PC-3 (cell line): ENCODE measurements at places on chromosomes 1 and 21. TPM values are rescaled to one million over a fixed set of nuclear protein-coding genes. Genes with fewer than 3 reads are reported as not detected.

The NUP210L gene
- total RNA-seq = 0.04 TPM in 1 of 2 replicates, not detected in the other

DNA sequence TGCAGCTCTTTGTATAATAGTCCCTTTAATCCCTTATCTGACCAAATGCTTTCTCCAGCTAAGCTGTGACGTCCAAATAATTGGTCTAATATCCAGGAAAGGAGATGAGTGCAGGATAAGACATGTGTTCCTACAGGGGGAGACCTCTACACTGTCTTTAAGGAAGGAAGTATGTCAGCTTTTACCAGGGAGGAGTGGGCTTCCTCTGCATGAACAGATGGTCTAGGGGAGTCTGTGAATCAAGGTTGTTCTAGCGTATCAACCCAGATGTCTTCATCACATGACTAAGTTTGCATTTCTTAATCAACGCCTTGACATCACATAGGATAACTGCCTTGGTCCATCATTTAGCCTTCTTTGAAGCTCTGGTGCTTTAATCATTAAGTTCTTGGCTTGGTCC is 528.2 kb downstream of the MRPL39 start:
- no peak for DNase-seq

The MPL gene
- total RNA-seq = 0.35 TPM in 1 of 2 replicates, not detected in the other

DNA sequence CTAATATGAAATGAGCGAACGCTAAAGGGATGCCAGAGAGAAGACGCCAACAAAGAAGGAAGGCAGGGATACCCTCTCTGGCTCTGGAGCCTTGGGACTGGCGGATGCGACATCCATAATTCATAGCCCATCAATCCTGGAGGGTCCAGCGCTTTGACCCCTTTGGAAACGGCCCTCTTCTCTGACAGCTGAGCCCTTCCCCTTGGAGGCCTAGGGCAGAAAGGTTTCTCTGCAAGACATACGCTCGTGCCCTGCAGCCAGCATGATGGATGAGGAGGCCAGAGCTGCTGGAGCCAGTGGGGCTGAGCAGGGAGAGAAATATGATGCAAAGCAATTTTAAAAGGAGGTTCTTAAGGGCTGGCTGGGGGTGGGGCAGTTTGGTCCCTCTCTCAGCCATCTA is 22.2 kb downstream of the OPTC start:
- no peak for DNase-seq

The CFAP126 gene
- total RNA-seq = not detected in 2 replicates

The SYCP1 gene
- total RNA-seq = not detected in 2 replicates

DNA sequence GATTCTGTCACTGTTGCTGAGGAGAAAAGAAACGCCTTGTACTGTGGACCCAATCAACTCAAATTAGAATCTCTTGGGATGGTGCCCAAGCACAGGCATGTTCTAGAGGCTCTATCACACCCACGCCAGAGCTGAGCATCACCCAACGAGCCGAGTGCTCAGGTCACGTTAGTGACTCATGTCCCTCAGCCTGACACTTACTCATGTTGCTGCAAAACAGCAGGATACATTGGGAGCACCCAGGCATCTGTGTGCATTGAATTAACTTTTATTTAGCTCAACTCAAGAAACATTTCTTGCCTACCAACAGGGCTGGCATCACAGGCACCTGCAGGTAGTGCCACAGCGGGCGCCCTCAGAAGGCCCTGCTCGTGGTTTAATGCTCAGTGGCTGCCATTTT is 149.8 kb downstream of the ETS2 start:
- DNase-seq = peak; percentile 37

- DNase-seq = no peak
Measured at GRCh38 chr1:214002060-214002459, 14.3 kb downstream of the PROX1 start.

DNA sequence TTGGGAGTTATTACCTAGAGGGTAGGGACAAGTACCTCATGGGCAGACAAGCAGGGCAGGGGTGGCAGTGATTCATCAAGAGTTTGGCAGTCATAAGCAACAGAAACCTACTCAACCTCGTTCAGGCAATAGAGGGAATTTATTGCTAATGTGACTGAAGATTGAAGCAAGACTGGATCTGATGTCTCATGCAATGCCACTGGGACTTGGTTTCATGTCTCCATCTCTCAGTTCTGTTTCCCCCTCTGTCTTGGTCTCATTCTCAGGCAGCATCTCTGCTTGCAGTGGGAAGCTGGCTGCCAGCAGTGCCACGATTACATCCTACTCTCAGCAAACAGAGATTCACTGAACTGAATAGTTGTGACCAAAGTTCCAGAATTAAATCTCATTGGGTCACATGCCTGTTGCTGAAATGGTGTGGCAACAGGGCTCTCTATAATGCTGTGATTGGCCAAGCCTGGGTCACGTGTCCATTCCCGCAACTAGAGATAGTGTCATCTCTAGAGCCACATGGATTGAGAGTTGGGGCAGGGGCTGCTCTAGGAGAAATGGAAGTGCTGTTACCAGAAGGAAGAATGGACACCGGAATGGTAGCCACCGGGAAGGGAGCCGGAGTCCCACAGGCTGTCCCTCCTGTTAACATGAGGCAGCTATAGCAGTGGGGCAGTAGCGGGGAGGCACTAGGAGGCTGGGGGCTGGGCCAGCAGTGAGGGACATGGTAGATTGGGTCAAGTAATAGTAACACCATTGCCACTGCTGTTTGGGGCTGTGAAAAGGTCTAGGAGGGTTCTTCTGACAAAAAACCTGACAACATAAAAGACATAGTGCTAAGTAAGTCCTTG is 3.9 kb upstream of the CDC42 start:
- peak; percentile 71 for DNase-seq

GRCh38 chr1:154808261-154808908 is 61.7 kb downstream of the KCNN3 start:
- DNase-seq = no peak

- DNase-seq = peak; percentile 31
Measured at GRCh38 chr1:226827458-226827857, 43.0 kb upstream of the PSEN2 start.

DNA sequence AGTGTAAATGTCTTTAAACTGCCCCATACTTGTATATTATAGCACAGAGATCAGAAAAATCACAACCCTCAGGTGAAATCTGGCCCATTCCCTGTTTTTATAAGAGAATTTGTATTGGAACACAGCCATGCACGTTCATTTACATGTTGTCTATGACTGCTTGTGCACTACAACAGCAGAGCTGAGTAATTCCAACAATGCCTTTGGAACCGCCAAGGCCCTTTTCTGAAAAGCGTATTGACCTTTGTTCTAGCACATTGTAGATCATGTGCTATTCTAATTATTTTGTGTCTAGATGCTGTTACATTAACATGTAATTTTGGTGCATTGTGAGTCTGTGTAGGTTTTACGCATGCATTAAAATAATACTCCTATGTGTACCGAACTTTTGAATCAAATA is 339.6 kb downstream of the CHRM3 start:
- DNase-seq = no peak

DNA sequence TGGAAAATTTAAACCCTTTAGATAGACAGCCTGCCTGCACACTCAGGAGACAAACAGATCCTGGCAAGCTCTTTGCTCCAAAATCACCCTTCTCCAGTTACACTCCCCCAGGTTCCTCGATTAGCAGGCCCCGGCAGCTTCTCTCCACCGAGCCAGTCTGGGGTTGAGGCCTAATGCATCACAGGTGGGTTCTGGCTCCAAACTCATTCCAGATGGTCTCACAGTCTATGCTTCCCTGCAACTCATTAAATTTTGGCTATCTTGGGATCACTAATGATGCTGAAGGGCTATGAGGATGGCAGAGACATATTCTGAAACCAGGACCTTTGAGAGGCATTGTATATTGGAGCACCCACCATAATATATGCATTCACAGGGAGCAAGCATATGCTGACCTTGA is 559.8 kb upstream of the USP24 start:
- no peak for DNase-seq

The RNU1-1 gene
- under 0.01 TPM in 2 replicates for total RNA-seq

- no peak for DNase-seq
Measured at GRCh38 chr1:88662723-88663122, 21.4 kb upstream of the PKN2 start.

The HES3 gene
- not detected in 2 replicates for total RNA-seq

- no peak for DNase-seq
Measured at GRCh38 chr1:8097908-8098307, 71.8 kb upstream of the ERRFI1 start.

GRCh38 chr1:143735764-143736461 is 235.9 kb downstream of the FAM72C start:
- DNase-seq = no peak

GRCh38 chr1:36448530-36449056 is 1.7 kb downstream of the OSCP1 start:
- no peak for DNase-seq

- peak; percentile 67 for DNase-seq
Measured at GRCh38 chr1:84940481-84940880, 47.5 kb upstream of the LPAR3 start.

DNA sequence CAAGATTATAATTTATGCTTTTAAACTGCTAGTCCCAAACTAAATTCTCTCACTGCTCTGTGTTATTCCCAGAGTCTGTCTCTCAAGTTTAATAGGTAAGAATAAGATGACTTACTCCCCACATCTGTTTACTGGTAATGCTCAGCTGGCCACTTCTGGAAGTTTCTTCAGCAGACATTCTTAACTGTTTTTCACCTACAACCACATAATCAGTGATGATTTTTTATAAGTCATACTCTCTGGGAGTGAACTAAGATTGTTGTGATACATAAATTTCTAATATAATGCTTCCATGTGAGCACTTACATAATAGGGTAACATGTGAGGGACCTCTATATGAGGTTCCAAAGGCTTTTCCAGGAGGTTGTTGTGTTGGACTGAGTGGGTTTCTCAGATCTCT is 8.7 kb downstream of the SLAMF7 start:
- no peak for DNase-seq

DNA sequence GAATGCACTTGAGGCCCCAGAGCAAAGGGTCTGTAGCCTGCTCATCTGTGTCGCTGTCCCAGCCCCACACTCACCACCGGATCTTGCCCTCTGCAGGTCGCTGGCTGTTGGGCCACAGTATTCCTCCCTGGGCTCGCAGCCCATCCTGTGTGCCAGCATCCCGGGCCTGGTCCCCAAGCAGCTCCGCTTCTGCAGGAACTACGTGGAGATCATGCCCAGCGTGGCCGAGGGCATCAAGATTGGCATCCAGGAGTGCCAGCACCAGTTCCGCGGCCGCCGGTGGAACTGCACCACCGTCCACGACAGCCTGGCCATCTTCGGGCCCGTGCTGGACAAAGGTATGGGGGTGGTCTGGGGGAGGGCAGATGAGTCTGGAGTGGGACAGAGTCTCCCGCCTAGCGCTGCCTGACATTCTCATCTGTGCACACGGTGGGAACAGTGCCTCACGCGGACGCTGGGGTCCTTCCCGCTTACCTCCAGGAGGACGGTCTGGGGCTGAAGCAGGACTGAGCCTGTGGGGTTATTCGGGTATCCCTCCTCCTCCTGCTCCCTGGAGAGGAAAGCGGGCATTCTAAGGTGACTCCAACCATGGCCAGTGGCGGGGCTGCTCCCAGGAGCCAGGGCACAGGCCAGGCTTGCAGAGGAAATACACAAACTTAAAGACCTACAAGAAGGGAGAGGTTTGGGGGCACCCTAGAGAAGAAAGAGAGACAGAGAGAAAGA is 15.9 kb downstream of the WNT3A start:
- DNase-seq = no peak

DNA sequence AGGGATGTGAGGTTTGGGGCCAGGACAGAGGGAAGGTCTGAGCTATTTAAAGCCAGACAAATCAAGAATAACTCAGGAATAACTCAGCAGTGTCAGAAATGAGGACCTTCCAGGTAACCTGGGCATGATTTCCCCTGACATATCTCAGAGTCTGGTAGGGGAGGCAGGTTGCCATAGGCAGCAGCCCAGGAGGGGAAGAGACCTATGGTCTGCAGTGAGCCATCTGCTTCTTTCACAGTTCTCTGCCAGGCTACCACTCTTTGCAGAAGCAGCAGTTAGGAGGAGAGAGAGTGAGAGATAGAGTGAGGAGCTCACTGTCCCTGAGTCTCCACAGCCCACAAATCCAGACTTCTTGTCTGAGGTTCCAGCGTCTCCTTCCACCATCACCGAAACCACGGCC is 6.3 kb upstream of the VSIG8 start:
- DNase-seq = no peak

- no peak for DNase-seq
Measured at GRCh38 chr1:94919241-94920030, 7.5 kb downstream of the CNN3 start.

DNA sequence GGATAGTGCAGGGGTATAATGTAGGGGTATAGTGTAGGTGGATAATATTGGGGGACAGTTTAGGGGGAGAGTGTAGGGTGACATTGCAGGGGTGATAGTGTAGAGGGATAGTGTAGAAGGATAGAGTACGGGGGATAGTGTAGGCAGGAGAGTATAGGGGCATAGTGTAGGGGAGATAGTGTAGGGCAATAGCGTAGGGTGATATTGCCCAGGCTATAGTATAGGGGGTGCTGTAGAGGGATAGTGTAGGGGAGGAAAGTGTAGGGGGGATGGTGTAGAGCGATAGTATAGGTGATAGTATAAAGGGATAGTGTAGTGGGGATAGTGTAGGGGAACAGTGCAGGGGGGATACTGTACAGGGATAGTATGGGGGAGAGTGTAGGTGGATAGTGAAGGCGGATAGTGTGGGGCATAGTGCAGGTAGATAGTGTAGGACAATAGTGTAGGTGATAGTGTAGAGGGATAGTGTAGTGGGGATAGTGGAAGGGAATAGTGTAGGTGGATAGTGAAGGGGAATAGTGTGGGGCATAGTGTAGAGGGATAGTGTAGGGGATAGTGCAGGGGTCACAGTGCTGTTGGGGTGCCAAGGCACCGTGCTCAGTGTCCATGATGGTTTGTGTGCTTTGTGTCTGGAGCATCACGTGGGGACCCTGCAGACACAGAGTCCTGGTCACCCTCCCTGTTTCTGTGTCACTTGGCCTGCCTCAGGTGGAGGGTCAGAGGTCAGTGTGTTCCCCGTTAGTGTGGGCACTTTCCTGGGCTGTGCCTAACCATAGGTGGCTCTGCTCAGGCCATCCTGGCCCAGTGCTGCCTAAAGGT is 10.5 kb upstream of the ARF1 start:
- DNase-seq = no peak

DNA sequence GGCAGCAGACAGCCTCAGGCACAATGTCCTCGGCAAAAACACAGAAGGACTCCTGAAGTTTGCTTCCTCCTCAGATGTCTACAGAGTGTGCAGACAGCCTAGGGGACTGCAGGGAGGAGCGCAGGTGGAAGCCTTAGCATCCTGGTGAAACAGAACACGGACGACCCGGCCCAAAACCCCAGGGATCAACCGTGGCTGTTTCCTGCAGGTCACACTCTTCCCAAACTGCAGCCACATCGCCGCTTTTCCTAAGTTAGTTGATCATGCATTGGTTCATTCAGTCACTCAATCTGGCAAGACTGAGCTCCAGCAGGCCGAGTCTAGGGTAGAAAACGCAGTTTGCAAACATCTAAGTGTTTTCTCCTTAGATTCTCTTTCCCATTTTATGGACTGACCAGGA is 33.4 kb downstream of the FHAD1 start:
- no peak for DNase-seq

The KTI12 gene
- total RNA-seq = 9.7 and 12.8 TPM in 2 replicates
